ENCODE measurements at places on chromosomes 11 and 22.

DNA sequence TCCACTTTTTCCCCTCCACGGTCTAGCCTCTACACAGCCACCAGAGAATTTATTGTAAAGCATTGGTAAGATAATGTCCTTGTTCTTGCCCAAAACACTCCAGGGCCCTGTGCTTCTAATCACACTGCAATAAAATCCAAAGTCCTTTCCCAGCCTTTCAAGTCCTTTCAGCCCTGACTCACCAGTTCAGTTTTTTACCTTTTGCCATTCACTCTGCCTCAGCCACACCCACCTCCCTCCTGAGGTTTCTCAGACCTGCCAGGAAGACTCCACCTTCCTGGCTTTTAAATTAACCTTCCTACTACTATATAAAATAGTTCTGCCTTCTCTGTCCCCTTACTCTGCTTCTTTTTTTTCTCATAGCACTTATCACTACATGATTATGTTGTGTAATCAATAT is 91.0 kb upstream of the ARHGAP32 start:
- DNase-seq, result no peak

DNA sequence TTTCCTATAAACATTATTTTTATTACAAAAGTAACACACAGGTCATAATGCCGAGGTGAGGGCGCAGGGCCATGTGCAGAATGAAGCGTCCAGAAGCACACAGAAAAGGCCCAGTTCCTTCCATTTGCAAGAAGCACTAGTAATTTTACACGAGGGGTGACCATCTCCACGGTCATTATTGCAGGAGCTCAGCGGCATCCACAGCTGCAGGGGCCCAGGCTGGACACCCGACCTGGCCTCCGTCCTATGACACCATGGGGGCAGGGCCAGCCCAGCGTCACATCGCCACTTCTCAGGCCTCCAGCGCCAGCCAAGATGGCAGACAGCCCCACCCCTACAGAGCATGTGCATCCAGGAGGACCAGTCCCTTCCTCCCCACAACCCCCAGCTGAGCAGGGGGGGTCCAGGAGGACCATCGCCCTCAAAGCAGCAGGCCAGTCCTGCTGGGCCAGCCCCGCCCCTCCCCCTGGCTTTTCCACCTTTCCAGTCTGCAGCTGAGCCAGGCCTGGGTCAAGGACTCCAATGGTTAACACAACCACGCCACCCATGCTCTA is 3.5 kb downstream of the IGF2 start:
- DNase-seq, result no peak

GRCh38 chr11:7457211-7457610 is 28.1 kb upstream of the OLFML1 start:
- DNase-seq, result no peak

DNA sequence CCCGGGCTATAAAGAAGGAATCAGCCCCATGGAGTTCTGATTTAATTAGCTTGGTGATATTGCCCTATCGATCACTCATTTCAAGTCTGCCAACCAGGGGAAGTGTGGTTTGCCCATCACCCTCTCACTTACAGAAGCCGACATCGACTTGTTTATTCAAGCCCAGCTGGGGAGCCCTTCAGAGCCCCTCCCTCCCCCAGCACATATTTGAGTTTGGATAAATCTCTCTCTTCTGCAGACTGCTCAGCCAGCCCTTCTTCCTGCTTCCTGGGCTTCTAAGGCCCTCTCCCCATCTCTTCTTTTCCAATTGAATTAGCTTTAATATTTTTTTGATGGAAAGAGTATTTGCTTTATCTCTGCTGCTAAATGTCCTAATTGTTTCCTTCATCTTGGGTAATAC is 299.0 kb downstream of the MIAT start:
- no peak for DNase-seq

GRCh38 chr11:113632981-113633380 is 73.1 kb downstream of the TMPRSS5 start:
- DNase-seq, result no peak

DNA sequence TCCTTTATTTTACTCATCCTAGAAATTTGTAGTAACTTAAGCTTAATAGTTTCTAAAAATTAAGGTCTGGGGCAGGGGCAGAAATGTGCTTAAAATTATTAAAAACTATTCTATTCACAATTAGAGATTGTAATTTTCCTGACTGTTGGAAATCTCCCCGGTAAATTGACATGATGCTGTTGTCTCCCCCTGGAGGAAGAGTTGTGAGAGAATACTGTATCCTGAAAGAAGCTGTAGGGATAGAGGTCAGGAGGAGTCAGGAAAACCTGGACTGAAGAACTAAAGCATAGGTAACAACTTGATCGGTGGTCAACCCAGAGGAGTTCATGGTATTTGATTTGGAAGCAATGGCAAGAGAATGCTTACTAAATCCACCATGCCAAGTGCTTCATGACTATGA is 16.2 kb upstream of the ESAM start:
- no peak for DNase-seq

- DNase-seq, result no peak
These were observed 419.3 kb upstream of the FAT3 start for GRCh38 chr11:91805293-91805692.

- DNase-seq, result no peak
These were observed 38.9 kb downstream of the LIMK2 start for GRCh38 chr22:31250740-31251600.

GRCh38 chr11:8092587-8093424 is 11.8 kb downstream of the TUB start:
- DNase-seq, result peak; percentile 63

DNA sequence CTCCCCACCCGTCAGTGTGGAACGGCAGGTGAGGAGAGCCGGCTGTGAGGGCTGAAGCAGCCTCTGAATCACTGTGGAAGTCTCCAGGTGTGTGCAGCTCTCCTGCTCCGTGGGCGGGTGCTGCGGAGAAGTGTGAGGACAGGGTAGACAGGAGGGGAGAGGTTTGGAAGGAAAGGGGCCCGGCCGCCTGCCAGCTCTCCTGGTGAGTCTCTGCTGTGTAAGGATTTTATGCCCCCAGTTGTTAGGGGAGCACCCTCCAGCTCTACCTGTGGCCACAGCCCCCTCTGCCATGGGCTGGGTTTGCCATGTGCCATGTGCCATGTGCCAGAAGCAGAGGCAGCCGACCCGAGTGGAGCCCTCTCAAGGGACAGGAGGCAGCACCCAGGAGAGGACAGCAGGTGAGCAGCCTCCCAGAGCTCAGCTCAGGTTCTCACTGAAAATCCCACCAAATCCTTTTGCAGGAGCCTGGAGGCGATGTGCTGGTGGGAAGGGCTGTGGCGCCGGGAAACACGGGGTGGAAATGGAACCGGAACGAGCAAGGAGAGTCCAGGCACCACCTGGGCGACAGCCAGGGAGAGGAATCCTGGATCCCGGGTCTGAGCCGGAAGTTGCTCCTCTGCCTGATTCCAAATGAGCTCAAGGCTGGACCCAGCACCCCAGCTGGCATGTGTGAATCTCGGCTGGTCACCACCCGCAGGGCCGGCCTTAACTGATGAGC is 804.4 kb downstream of the BRD1 start:
- no peak for DNase-seq

DNA sequence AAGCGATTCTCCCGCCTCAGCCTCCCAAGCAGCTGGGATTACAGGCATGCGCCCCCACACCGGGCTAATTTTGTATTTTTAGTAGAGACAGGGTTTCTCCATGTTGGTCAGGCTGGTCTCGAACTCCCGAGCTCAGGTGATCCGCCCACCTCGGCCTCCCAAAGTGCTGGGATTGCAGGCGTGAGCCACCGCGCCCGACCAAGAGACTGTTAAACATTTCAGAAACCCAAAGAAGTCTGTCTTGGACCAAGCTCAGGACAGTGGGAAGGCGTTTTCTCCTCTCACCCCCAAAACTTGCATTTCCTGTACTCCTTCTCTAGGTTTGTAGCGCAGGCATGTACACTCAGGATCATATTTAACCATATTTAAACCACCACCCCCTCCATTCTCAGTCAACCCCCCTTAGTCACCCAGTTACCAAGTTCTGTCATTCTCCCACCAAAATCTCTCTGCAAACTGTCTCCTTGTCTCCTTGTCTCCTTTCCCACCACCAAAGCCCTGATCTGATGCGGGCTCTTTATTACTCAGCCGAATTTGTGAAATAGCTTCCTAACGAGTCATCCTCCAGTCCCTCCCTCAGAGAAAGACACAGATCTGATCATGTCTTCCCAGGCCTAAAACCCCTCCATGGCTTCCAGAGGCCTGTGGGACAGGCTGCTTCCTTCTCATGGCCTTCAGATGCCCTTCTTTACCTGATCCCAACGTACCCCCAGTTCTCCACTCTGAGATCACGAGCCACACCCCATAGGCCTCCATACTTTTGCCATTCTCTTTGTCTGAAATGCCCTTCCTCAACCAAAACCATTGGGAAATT is 29.0 kb upstream of the CREB3L1 start:
- no peak for DNase-seq

GRCh38 chr11:6611092-6611962 is 689 bp downstream of the TAF10 start:
- no peak for DNase-seq

DNA sequence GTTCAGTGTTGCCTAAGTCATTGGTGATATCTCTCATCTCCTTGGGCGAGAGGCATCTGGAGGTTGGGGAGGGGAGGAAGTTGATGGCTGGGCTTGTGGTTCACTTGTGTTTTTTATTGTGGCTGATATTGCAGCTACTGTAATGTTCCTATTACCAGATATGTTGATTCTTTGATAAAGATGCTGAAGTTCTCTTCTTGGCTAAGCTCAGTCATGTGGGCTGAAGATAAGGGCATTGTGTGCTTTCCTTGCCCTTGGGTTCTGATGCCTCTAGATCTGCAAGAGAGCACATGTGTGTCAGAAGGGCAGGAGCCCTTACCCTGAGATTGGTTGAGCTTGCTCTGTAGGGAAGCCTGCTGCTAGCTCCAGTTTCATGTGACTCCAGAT is 12.0 kb downstream of the STX3 start:
- no peak for DNase-seq

DNA sequence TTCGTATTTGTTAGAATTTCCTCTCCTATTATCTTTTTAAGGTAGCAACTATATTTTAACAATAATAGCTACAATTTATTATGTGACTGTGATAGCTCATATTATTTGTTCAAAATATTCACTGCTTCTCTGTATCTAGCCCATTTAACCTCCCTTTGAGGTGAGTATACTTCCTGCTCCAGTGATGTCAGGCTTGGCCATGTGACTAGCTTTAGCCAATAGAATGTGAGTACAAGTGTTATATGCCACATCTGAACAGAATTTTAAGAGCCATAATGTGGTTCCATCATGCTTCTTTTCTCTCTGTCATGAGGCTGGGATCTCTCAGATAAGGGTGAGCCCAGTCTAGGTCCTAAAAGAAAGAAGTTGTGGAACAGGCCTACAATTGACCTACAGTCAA is 217.6 kb downstream of the TTC28 start:
- no peak for DNase-seq

DNA sequence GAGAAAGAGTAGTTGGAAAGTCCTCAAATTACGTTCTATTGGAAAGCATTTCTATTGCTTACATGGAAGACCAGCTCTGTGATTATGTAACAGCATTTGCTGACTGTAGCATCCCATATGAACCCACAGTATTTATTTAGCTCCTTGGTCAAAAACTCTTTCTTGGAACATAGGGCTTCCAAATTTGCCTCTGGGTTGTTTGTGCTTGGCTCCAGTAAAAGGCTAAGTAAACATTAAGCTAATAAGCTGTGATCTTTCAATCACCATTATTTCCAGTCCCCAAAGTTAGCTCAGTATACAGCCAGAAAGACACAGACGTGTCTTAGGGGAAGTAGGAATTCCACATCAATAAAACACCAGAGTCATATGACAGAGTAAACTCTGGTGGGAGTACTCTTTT is 668.8 kb downstream of the DLG2 start:
- no peak for DNase-seq

GRCh38 chr11:113446938-113447337 is 28.3 kb downstream of the DRD2 start:
- DNase-seq, result no peak

GRCh38 chr11:130209128-130209932 is 49.7 kb downstream of the ST14 start:
- DNase-seq, result peak; percentile 41

DNA sequence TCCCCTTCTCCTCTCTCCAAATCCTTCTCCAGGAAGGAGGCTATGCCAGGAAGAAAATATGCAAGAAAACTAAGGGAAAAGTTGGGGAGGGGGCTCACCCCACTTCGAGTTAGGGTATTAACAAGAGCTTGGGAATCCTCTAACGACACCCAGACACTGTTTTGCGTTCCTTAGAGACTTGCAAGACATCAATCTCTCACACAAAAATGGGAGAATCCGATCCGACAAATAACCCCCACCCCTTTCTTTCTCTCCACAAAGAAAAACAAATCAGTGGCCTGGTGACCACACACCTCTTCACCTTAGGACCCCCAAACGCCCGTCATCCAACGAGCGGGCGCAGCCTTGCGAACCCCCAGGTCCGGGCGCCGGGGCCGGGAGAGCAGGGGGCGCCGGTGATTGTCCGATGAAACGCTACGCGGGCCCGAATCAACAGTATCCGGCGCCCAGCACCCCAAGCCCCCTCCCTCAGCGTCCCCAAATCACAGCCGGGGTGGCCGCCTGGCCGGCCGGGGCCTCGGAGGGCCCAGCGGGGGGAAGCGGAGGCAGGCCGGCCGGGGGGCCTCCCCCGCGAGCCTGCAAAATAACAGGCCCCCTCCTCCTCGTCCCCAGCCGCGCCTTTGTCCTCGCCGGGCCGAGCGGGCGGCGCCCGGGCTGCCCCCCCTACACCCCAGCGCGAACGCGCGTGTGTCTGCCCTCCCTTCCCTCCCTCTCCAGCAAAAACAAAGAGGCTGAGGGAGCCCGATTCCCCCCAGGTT is 690 bp downstream of the CSNK1E start:
- peak; percentile 84 for DNase-seq

GRCh38 chr11:84963240-84963639 is 663.9 kb downstream of the DLG2 start:
- DNase-seq, result no peak

DNA sequence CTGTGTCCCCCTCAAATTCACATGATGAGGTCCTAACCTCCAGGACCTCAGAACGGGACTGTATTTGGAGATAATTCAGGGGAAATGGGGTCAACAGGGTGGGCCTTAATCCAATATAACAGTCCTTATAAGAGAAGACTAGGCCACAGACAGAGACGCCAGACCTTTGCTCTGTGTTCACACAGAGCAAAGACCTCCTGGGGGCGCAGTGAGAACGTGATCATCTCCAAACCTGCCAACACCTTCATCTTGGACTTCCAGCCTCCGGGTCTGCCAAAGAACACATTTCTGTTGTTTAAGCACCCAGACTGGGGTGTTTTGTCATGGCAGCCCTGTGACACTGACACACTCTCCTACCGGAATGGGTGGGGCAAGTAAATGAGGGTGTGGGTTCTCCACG is 250.2 kb downstream of the MN1 start:
- no peak for DNase-seq

- no peak for DNase-seq
These were observed 351.3 kb downstream of the JRKL start for GRCh38 chr11:96741068-96741467.

- no peak for DNase-seq
These were observed 236.6 kb downstream of the GRIK4 start for GRCh38 chr11:120747850-120748814.

DNA sequence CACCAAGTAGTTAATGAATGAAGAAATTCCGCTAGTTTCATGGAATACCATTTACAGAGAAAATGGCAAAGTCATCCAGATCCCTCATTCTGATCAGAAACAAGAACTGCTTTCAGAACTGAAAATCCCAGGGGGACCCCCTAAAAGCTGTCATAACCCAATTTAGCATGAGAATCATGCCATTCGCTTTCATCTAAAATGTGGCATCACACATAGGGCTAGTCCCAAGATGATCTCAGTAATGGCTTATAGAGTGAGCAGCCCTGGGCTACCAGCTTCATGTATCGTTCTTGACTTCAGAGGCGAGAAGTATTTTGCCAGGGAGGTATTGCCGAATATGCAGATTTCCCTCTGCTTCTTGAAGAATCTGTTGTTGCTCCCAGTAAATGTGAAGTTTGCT is 134.0 kb downstream of the TTC17 start:
- no peak for DNase-seq

All from activated CD8-positive, alpha-beta memory T cell treated with anti-CD3 and anti-CD28 coated beads for 24 hours (primary cell).